Ammon's horn (tissue), 1 donor: ENCODE measurements at places on chromosomes 1 and 21.

DNA sequence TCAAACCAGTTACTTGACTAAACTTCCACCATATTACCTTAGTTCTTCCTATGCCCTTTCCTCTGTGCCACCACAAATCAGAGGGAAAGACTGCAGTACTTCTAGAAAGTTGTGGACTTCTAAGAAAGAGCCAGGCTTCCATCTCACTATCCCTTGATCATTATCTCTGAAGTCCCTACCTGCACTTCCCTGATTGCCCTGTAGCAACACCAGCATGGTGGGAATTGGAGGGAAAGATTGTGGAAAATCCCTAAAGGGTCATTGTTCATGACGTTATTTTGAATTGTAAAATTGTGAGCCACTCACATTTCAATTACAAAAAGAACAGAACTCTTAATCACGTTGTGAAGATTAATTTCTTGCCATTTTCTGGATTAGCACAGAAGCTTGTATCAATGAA, 23.4 kb upstream of the KIAA1614 start:
- no peak for DNase-seq

GRCh38 chr1:151189637-151190445, at the start of gene VPS72:
Gene VPS72 (minus strand): TSS chr1:151190197. CDS start chr1:151190121, 76 bp downstream.
- peak; percentile 92 for DNase-seq

DNA sequence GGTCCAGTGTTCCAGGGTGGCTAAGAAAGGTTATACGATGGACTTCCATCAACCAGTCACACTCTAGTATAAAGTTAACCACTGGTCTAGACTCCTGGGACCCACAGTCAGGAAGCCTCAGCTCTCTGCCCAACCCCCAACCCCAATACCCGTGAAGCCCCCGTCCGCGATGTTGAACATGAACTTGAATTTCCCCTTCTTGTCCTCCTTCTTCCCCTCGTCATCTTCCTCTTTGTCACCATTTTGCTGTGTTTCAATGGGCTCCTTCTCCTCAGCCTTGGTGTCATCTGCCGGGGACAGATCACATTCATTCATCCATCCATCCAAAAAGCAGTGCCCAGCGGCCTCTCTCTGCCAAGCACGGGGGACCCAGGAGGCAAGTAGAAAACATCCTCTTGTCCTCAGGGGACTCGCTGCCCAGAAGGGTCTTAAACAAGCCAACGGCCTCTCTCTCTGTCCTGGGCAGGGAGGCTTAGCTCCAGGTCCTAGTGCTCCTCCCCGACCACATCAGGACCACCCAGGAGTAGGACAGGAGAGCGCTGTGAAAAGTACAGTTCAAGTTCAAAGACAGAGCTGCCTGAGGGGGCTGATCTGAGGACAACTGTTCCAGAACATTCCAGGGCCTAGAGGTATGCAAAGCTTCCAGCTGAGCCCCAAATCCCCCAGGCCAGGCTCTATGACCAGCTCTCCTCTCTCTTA, 66.5 kb downstream of the KCNAB2 start:
- no peak for DNase-seq

DNA sequence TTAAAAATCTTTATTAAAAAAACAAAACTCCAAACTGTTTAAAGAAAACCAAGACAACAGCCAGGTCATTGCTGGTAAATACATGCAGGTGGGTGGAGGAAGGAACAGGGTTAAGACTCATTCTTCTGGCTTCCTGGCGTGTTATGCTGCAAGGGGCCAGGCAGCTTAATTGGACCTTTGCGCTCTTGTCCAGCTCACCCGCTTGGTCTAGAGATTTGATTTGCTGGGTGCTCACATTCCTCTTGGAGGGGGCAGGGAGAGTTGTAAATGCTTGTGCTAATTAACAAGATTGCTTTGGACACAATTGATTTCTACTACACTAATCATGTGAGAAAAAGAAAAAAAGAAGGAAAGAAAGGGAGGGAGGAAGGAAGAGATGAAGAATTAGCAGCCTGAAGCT, 10.5 kb downstream of the CEP104 start:
- no peak for DNase-seq

GRCh38 chr21:15236111-15236510, 171.3 kb upstream of the NRIP1 start:
- no peak for DNase-seq

GRCh38 chr1:41045740-41046139, 24.2 kb upstream of the SLFNL1 start:
- DNase-seq, result peak; percentile 40

- DNase-seq, result no peak
Observed at GRCh38 chr1:55726994-55727393, 511.8 kb upstream of the USP24 start.
